ENCODE measurements at places on chromosomes 16 and 17.

DNA sequence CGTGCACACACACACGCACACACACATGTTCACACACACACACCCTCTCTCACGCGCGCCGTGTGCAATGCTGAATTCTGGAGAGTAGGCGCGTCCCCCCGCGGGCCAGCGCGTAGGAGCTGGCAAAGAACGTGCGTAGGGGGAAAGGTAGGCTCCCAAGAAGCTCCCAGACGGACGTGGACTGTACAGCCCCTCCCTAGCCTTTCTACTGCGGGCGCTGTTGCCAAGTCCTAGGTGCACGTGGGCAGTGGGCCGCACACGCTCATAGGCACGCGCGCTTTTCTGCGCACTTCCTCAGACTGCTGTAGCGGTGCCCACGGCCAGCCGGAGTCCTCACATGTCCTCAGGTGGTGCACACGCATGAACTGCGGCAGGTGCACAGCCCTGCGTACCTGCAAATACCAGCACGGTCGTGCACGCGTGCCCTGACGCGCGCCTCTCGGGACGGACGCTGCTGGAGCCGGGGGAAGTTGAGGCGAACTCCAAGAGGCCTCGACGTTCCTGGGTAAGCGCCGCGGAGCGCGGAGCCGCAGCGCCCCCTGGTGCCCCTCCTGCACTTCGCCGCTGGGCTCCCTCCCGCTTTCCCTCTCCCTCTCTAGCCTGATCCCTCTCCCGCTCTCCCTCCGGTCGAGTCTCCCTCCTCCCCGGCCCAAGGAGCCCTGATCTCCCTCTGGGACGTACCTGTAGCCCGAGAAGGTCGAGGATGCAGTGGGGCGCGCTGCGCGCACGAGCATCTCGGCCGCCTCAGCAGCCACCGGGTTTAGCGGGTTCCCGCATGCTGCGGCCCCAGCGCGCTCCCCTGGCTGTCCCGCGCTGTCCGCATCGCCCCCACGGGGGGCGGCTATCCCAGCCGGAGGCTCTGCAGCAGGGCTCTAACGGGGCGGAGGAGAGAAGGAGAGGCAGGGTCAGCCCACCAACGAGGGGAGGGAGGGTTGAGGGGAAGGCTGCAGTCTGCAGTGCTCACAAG, 749 bp downstream of the GRIN2A start:
- DNase-seq: peak; percentile 68

- DNase-seq: no peak
Measured at GRCh38 chr17:79983456-79983855, 52.2 kb downstream of the TBC1D16 start.

- DNase-seq: no peak
Measured at GRCh38 chr16:17299790-17300189, 171.0 kb downstream of the XYLT1 start.

DNA sequence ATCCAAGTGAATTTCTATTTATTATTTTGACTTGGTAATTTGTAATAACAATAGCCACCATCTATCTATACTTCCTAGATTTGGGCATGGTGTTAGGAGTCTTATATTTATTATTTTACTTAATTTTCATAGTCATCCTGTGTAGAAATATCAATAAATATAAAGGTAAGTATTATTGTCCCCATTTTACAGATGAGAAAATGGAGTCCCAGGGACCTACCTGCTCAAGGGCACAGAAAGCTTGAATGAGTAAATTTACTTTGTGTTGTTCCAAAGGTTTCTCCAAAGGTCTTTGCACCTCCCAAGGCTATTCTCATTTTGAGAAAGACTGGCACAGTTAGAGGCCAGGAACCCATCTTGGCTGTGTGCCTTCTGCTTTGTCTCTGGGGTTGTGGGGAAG, 738.3 kb downstream of the WWOX start:
- DNase-seq: no peak

GRCh38 chr16:79036541-79036940, 564.0 kb downstream of the MAF start:
- DNase-seq: no peak

DNA sequence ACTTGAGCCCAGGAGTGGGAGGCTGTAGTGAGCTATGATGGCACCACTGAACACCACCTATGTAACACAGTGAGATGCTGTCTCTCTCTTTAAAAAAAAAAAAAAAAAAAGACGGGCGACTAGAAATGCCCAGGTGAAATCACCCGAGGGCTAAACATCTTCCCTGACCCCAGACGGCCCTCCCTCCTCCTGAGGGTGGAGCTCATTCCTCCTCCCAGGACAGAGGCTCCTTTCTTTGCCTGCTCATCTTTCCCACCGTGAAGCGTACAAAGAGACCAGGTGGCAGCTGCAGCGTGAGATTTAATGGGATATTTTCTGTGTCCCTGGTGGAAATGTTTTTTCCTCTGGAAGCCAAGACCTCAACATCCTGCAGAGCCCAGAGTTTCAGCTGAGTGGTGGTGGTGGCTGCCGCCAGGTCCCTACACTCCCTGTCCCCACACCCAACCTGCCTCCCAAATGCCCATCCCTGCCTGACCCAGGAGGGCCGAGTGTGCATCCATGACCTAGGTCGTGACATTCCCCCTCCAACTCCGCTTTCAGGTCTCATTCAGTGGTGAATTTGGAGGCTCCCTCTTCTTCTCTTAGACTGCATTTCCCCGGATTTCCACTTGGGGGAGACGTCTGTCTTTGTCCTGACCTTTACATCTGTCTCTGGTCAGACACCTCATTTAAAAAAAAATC, 14.4 kb upstream of the GPRC5B start:
- peak; percentile 63 for DNase-seq

- peak; percentile 22 for DNase-seq
Measured at GRCh38 chr16:533391-534123, 6.0 kb downstream of the CAPN15 start.

DNA sequence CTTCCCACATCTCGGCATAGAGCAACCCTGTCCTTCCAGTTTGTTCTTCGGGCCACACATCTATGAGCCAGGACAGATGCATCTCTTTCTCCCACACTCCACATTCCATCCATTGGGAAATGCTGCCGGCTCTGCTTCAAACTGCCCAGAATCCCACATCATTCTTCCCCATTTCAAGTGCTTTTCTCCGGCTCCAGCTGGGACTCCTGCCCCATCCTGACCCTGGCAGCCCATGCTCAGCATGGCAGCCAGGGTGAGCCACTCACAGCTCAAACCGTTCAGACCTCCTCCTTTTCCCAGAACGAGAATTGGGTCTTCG, 132.8 kb upstream of the SDK2 start:
- no peak for DNase-seq

Data from ELR (cell line).